ENCODE measurements at places on chromosomes 7 and 10.

DNA sequence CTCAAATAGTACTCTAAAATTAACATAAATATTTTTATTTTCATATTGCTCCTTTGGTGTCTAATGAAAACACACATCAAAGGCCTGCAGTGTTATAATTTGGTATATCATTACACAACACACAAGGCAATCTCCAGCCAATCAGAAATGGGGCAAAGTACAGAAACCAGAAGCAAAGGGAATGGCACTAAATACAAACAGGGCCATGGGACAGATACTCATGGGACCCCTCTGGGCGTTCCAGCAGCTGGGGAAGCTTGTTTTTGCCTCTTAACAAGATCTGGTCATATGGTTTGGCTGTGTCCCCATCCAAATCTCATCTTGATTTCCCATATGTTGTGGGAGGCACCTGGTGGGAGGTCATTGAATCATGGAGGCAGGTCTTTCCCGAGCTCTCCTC lies 551.8 kb upstream of the NRP1 start:
- DNase-seq, result no peak

DNA sequence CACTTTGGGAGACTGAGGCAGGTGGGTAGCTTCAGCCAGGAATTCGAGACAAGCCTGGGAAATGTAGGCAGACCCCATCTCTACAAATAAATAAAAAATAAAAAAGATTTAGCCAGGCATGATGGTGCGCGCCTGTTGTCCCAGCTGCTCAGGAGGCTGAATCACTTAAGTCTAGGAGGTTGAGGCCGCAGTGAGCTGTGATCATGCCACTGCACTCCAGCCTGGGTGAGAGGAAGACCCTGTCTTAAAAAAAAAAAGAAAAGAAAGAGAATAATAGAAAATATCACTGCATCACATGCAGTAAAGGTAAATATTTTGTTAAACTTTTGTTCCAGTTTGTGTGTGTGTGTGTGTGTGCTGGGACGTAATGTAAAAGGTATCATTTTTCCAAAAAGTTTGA lies 3.0 kb downstream of the STRIP2 start:
- no peak for DNase-seq

DNA sequence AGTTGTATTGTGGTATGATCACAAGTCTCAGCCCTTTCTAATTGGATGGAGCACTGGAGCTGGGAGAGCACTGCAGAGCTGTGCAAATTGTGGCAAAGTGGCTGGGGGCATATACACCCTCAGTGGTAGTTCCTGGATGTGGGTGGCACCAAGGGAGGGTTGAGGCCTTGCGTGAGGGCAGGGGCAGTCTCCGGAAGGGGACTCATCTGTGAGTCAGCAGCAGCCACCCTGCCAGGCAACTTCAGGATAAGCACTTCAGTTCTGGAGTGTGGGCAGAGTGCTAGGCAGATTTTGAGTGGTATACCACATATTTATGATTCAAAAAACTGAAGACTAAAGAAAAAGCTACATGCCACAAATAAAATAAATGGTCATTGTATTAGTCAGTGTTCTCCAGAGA lies 210.5 kb downstream of the ETV1 start:
- peak; percentile 49 for DNase-seq

DNA sequence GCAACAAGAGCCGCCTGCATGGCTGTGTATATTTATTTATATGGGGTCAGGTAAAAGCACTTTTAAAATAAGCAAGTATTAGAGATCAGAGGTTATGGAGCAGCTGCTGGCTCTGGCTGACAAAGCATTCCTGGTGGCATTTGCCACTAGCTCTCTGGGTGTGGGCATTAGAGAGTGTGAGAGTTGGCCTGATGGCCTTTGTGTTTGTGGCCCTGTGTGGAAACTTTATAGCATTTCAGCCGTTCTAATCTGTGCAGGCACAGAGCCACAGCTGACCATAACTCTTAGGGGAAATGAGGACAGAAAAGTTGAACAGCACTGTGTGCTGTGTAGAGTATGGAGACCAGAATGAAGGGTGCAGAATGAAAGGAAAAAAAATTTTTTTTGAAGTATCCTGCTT lies 118.9 kb downstream of the AUTS2 start:
- no peak for DNase-seq

DNA sequence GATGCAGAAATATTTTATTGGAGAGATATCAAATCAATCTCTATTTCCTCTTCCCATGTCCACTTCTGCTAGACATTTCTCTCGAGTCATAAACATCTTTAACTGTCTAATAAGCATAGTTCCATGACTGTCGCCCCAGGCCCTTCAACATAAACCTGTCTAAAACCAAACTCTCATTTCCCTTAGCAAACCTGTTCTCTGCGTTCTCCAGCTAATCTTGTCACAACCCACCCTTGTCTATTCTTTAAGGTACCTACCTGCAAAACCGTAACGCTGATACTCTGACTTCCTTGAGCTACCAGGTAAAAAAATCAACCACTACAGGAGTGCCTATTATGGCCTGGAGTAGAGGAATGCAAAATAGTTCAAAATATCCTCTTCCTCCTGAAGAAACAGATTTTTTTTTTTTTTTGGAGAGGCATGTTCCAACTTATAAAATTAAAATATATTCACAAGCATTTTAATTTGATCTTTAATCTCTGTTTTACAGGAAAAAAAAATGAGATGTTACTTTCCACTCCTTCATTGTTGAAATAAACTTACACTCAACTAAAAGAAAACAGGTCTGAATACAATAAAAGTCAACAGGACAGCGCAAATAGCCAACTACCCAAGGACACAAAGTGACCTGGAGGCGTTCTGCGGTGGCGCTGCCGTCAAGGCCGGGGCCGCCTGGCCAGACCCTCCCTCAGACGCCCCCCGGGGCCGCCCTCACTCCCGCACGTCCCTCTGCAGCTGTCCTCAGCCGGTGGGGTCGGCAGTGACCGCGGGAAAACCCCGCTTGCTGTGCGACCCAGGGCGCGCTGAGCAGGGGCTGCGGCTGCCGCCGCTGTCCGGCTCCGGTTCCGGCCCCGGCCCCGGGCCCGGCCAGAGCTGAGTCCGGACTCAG lies 765 bp downstream of the SLC25A40 start:
- DNase-seq, result no peak

DNA sequence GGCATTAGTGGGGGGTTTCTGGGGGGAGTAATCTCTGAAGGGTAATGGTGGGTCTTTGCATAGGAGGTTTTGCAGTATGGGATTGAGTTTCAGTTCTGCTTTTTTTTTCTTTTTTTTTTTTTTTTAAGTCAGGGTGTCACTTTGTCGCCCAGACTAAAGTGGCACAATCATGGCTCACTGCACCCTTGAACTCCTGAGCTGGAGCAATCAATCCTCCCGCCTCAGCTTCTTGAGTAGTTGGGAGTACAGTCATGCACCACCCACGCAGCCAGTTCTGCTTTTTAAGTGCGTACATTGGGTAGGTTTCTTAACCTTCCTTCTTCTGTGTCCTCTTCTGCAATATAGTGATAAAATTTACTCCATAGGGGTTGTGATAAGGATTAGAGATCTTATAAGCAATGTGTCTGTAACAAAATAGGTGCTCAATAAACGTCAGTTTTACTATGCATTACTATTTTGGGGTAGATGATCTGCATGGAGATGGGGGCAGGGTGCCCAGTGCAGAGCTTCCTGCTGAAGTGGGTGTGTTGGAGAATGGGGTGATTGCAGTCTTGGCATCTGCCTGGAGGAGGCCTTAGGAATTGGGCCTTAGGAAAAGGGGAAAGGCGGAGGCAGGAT lies 9.6 kb downstream of the KAZALD1 start:
- no peak for DNase-seq

- DNase-seq, result no peak
Measured at GRCh38 chr10:63515002-63515763, 6.0 kb upstream of the REEP3 start.

DNA sequence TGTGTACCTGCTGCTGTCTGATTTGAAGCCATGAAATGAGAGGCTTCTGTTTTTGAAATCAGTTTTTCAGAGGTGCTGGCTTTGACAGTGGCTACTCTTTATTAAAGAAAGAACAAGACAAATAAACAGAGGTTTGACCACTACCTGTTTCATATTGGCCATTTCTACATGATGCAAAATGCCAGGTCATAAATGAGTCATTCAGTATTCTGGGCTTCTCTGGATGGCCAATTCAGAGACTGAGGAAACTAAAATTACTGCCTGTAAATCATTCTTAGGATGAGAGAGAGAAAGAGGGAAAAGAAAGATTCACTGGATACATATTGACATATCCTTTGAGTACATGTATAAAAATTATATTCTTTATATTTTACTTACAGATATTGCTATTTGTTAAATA lies 303.3 kb upstream of the ETV1 start:
- no peak for DNase-seq

DNA sequence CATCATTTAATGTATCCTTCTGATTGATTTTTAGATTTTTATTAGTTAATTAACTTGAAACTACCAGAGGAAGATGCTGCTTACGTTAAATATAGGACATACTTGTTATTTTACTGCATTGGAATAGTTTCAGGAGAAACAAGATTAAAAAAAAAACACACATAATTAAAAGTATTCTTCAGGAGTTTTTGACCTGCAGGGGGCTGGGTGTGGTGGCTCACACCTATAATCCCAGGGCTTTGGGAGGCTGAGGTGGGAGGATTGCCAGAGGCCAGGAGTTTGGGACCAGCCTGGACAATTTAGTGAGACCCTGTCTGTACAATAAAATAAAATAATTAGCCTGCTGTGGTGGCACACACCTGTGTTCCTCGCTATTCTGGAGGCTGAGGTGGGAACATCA lies 10.7 kb downstream of the CBLL1 start:
- no peak for DNase-seq

- no peak for DNase-seq
Measured at GRCh38 chr7:143416565-143417149, 8.0 kb upstream of the EPHA1 start.

DNA sequence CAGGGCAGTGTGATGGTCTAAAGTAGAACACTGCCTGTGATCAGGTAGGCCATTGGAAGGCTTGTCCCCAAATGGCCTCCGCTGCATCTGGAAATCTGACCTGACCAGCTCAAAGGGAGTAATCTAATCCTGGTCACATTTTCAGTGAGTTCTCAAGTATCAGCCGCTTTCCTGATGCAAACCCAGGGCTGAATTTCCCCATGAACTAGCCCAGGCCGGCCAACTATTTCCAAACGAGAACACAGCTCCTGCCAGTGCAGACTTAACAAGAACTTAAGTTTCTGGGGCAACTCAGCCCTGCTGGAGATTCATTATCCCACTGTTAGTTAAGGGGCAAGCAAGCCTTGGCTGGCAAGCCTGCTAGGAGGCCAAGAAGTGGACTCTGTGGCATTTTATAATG lies 59.6 kb upstream of the FAM180A start:
- DNase-seq, result no peak

DNA sequence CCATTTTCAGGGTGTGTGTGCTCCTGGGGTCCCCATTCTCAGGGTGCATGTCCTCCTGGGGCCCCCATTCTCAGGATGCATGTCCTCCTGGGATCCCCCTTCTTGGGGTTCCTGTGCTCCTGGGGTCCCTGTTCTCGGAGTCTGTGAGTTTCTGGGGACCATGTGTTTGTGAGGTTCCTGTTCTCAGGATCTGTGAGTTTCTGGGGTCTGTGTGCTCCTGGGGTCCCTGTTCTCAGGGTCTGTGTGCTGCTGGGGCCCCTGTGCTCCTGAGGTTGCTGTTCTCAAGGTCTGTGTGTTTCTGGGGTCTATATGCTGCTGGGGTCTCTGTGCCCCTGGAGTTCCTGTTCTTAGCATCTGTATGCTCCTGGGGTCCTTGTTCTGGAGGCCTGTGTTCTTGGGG lies 425.5 kb downstream of the GLRX3 start:
- DNase-seq, result no peak

DNA sequence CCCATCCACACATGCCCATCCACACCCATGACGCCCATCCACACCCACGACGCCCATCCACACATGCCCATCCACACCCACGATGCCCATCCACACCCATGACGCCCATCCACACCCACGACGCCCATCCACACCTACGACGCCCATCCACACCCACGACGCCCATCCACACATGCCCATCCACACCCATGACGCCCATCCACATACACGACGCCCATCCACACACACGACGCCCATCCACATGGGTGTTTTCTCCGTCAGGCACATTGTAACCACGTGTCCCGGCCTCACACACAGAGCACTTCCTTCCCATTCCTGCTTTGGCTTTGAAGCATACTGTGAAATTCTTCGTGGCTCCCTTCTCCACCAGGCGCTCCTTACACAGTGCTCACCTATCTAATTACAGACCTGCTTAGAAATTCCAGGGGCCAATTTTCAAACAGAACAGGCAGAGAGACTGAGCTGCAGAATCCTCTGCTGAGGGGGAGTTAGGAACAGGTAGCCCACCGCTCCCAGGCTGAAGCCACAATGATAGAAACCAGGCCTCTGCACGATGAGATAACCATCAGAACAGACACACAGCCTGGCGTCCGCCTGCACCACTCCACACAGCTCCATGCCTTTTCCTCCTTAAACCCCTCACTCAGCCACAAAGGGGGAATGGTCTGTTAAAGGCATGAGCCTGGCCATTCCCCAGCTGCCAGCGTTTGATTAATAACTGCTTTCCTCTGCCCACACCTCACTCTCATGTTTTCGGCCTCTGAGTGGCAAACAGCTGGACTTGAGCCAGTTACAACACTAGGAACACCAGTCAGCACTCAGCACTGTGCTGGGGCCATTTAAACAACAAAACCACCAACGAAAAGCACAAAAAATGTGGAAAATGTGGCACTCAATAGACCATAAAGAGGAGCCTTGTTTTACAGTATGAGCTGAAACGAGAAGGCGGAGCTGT lies 501.6 kb downstream of the PTPRN2 start:
- DNase-seq, result no peak

- DNase-seq, result no peak
Measured at GRCh38 chr10:82768040-82768439, 893.0 kb downstream of the NRG3 start.

- no peak for DNase-seq
Measured at GRCh38 chr7:95817866-95818640, 45.7 kb downstream of the DYNC1I1 start.

DNA sequence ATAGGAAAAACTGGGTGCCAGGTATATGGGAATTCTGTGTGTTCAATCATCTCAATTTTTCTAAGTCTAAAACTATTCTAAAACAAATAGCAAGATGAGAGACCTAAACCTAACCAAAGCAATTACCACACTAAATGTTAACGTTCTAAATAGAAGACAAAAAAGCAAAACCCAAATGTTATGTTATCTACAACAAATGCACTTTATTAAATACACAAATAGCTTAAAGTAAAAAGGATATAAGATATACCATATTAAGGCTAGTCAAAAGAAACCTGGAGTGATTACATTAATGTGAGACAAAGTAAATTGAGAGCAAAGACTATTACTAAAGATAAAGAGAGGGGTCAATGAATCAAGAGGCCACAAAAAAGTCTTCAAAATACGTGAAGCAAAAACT lies 81.4 kb downstream of the LARP4B start:
- no peak for DNase-seq

DNA sequence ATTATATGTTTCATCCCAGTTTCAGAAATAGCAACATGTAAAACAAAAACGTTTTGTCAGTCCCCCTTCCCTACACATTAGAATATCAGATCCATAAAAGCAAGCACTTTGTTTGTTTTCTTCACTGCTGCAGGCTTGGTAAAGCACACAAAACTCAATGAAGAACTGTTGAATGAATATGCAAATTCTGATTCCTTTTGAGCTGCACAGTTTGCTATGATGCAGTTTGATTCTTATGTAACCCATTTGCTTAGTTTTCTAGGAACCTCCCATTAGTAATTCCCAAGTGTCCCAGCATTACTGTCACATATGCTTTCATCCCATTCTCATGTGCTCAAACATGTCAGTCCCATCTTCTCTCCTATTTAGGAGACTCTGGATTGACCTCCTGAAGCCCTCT lies 26.1 kb upstream of the CHCHD3 start:
- DNase-seq, result no peak
